ENCODE measurements at places on chromosomes 11 and 22.
A peak's percentile ranks its signal among the peaks of the same experiment; 100 is the strongest.

DNA sequence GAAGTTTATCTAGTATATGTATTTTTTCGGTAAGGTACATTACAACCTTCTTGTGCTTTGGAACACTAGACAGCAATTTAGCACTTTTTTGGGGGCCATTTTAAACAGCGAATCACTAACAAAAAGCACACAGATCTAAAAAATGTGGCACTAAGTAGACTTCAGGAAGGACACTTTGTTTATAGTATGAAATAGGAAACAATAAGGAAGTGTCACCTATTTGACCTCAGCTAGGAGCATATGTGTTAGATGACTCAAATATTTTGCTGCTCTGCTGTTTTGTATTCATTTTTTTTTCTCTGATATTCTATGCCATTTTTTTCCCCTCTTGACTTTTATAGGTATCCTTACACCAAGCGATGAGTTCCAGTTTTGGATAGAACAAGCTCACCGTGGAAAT is 5.6 kb downstream of the DYNC2H1 start:
- DNase-seq: no peak

DNA sequence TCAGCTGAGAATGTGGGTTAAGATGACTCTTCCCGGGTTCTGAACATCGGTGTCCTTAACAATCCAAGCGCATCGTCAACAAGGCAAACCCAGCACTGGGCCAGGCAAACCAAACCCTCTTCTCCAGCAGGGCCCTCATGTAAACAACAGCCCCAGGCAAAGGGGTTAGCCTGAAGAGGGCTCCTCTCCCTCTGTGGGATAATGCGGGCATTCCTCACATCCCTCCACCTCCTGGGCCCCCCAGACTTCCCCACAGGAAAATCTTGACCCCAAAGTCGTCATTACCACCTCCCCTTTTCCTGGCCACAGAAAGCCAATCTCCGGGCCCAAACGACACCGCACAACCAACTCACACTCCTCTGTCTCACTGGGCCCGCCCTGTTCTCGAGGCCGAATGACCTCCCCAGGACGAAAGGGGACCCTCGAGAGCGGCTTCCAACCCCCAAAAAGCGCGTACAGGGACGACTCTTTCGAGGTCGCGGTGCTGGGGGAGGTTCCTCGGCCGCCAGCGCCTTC is 566 bp downstream of the DDB1 start:
- no peak for DNase-seq

- no peak for DNase-seq
These were observed 23.3 kb upstream of the EIF3D start for GRCh38 chr22:36552289-36552688.

DNA sequence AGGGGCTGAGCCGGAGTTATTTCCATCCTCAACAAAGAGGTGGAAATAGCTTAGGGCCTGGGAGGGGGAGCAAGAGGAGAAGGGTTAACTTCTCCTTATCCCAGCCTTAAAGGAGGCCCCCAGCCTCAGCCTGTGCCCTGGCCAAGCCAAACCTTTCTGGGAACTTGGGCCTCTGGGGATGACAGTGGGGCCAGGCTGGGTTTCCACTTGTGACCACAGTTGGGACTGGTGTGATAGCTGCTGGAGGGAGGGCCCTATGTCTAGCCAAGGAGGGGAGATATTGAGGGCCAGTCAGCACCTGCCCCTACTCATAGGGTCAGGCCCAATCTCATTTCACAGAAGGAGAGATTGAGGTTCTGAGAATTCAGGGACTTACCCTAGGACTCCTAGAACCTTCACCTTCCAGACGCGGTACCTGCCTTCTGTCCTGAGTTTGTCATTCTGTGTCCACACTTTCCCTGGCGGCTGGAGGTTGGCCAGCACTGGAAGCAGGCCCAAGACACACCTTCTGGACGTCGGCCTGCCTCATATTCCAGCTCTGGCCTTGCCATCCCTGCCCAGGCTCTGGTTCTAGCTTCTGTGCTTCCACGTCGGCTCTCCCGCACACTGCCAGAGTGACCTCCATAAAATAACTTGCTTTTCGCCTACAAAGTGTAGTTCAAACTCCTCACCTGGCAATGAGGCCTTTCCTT is 3.1 kb downstream of the RELT start:
- DNase-seq: no peak

GRCh38 chr22:37023743-37024338 is 4.3 kb downstream of the MPST start:
- DNase-seq: no peak

DNA sequence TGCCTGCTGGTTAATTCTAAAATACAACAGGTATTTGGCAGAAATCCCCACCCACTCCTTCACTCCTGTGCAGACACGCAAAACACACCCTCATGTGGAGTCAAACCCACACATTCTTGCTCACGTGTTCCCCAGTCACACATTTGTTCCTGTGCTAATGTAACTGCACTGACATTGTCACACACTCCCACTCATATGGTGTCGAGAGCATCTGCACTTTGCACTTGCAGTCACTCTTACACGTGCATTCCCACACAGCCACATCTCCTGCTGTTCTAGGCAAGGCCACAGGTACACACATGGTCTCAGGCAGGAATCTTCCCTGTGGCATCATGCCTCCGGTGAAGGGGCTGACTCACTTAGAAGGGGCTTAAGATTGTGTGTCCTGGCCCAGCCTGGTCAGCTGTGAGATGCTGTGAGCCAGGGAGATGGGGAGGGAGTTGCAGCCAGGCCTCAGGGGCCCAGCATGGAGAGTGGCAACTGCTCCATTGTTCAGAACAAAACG is 395.0 kb downstream of the TENM4 start:
- DNase-seq: no peak

DNA sequence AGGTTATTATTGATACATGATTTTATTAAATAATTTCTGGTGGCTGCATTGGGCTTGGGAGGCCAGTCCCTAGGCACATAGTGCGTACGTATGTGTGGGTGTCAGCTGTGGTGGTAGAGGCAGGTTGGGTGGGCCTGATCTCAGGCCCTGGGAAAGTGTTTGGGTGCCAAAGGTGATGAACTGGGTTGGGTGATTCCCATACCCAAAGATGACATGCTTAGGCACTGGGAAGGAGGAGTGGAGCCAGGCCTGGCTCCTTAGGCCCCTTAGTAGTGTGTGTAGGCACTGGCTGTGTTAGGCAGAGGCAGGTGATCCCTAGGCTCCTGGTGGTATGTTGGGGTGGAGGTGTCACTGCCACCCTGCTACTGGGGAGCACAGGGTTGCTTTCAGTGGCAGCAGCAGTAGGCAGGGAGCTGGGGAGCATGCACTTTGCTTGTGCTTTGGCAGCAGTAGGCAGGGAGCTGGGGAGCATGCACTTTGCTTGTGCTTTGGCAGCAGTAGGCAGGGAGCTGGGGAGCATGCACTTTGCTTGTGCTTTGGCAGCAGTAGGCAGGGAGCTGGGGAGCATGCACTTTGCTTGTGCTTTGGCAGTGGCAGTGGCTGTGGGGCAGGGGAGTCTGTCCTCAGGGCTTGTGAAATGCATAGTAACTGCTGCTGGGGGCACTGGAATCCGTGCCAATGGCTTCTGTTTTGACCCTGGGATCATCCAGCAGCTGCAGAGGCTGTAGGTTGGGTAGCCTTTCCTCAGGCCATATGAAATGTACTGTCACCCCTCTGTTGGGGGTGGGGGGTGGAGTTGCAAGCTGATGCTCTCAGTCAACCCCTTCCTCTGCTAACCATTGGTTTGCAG is 84.4 kb downstream of the RRM1 start:
- DNase-seq: no peak

DNA sequence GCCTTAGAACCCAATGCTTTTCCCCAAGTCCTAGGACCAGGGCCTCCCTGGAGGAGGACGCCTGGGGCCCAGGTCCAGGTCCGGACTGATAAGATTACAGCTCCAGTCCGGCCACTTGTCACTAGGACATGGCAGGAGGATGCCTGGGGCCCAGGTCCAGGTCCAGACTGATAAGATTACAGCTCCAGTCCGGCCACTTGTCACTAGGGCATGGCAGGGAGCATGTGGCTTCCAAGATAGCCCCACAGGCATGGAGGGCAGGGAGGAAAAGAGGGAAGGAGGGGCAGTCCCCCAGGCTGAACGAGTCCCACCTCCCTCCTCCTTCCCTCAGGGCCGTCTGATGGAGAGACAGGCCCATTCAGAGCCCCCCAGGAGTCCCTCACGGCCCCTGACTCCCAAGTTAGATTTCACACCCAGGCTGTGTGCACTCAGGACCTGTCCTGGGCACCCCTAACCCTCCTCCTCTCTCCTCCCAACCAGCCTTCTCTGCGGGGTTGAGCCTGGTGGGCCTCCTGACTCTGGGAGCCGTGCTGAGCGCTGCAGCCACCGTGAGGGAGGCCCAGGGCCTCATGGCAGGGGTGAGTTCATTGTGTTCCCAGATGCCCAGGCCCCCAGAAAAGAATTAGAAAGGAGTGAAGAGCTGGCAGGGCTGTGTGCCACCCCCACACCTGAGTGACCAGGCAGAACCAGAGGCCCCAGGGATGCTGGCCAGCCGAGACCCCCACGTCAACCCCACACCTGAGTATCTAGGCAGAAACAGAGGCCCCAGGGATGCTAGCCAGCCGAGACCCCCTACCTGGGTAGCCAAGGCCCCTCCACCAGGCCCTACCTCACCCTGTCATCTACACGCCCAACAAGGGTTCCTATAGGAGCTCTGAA is 2.1 kb downstream of the TSPAN32 start:
- DNase-seq: peak; percentile 79

All from spleen (tissue), 13 donors.